Astrocyte of the spinal cord (primary cell): ENCODE measurements at places on chromosomes 7 and 10.

- peak; percentile 62 for DNase-seq
Measured at GRCh38 chr7:88226886-88227516, 7.2 kb upstream of the SRI start.

DNA sequence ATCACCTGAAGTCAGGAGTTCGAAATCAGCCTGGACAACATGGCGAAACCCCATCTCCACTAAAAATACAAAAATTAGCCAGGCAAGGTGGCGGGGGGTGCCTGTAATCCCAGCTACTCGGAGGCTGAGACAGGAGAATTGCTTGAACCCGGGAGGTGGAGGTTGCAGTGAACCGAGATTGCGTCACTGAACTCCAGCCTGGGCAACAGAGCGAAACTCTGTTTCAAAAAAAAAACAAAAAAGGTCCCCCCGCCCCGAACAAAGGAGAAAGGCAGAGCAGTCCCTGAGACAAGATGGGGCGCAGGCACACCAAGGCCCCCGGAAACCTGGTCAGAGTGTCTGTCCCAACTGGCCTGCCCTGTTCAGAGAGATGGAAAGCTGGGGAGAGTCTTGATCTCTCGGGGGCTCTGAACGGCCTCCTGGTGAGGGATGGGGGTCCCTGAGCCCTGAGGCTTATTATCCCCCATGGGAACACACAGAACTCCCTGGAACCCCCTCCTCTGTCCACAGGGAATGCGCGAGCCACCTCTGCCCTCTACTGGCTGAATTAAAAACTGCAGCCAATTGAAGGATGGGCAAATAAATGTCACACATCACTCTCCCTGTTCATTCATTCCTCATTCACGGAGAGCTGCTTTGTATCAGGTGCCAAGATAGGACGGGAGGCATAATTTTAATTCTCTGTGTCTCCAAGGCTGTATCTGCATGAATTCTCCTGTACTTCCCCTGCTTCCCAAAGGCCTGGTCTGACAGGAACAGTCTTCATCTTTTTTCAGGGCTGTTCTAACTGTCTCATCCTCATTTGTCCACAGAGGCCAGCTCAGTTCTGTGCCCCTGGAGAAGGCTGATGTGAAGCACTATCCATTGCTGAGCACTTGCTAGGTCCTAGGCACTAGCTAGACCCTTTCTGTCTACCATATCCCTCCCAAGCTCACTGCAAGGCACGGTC, 28.9 kb downstream of the MAT1A start:
- DNase-seq, result no peak

GRCh38 chr7:104652434-104652833, 324.0 kb downstream of the LHFPL3 start:
- no peak for DNase-seq

DNA sequence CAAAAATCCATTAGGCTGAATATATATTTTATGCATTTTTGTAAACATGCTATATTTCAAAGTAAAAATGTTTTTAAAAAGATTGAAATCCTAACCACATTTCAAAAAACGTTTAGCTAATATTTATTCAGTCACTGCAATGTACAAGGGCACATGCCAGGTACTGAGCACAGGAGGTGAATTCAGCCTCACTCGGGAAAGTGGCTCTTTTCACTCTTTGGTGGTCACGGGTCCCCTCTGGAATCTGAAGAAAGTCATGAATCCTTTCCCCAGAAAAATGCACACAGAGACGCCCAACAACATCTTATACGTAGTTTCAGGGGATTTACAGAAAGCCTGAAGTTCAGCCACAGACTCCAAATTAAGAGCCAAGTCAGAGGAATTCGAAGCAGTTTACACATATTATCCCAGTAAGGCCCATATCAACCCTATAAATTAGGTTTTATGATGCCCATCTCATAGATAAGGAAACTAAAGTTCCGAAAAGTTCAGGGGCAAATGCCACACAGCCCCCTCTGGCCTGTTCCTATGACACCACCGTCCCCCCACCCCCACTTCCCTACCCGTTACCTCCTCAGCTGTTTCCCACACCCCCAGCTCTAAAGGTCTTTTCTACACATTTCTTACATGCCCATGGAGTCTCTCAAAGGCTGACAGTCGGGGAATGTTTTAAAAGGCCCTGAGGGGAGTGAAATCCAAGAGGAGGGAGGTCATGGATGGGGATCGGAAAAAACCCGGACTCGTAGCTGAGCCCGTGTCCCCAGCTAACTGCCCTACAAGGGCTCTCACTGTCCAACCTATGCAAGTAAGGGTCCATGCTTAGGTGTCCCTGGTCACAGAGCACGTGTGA, 9.6 kb upstream of the SVOPL start:
- DNase-seq, result no peak

GRCh38 chr7:101782476-101782875, 35.0 kb upstream of the CUX1 start:
- DNase-seq, result no peak

DNA sequence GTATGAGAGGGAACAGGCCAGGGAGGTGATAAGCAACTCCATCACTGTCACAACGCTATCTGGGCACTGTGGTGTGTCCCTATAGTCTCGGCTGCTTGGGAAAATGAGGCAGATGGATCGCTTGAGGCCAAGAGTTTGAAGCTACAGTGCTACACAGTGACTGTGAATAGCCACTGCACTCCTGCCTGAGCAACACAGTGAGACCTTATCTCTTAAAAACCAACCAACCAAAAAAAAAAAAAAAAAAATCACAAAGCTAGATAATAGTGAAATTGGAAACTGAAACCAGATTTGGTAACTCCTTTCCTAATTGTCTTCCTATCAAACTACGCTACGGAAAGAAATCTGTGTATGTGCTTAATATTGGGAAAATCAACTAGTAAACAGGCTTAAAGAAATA, 14.1 kb downstream of the MICU1 start:
- no peak for DNase-seq

DNA sequence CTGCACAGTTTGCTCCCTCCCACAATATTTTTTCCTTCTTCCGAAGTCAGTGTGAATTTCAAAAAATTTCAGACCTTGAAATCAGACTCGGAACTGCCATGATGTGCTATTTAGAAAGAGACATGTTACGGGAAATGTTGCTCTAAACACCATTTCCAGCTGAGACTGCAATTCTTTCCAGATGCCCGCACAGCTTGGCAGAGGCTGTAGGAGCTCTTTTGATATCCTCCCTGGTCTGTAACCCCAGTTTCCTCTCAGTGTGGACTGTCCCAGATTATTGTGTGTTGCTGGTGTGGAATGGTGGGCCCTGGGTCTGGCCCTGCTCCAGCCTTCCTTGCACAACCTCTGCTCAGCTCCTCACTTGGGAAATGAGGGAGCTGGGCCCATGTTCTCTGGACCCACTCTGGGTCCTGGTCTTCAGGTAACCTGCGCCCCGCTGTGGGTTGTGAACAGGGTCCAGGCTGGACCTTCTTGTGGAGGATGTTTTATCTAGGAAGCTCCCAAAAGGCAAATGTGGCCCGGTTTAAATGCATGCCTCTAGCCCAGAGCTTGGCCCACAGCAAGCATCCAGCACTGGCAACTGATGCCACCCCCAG, 172.8 kb upstream of the CXCL12 start:
- no peak for DNase-seq

DNA sequence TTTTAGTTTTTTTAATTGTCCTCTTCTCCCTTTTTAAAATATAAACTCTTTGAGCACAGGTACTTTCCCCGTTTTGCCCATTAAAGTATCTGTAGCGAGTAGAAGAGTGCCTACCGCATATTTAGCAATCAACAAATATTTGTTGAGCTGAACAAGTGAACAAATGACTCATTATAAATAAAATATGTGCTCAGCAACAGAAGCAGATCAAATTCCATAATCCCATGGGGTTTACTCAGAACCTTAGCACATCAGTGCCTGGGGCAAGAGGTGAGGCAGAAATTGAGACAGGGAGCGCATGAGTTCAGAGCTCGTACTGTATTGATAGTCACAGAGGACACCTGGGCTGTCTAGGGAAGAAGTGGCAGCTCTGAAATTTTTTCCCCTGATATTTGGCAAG, 161.0 kb downstream of the SEM1 start:
- DNase-seq, result no peak

DNA sequence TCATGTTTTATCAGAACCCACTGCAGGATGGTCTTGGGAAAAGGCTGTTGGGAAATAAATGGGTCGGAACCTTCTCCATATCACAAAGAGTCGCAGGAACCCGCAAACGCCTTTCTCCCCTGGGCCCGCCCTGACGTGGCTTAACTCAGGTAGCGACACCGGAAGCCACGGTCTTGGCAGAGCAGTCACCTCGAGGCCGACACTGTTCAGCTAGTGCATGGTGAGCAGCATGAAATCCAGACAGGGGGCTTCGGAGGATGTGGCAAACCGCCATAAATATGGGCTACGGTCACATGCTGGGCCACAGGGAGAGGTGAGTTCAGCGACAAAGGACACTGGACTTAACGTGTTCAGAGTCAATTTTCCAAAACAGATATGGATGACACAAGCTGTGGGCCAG, 421.9 kb downstream of the PTPRN2 start:
- DNase-seq, result no peak

- DNase-seq, result no peak
Measured at GRCh38 chr7:15906436-15906835, 220.0 kb upstream of the MEOX2 start.

GRCh38 chr10:17196573-17196972, 4.9 kb downstream of the TRDMT1 start:
- DNase-seq, result no peak

DNA sequence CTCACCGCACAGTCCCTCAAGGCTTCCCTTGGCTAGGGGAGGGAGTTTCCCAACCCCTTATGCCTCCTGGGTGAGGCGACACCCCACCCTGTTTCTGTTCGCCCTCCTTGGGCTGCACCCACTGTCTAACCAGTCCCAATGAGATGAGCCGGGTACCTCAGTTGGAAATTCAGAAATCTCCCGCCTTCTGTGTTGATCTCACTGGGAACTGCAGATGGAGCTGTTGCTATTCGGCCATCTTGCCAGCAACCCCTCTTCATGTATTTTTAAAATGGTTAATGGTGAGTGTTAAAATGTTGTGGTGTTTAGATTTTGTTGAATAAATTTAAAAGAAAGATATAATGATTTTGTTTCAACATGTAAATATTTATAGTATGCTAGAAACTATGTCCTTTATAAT, 22.0 kb downstream of the UMAD1 start:
- DNase-seq, result peak; percentile 17

DNA sequence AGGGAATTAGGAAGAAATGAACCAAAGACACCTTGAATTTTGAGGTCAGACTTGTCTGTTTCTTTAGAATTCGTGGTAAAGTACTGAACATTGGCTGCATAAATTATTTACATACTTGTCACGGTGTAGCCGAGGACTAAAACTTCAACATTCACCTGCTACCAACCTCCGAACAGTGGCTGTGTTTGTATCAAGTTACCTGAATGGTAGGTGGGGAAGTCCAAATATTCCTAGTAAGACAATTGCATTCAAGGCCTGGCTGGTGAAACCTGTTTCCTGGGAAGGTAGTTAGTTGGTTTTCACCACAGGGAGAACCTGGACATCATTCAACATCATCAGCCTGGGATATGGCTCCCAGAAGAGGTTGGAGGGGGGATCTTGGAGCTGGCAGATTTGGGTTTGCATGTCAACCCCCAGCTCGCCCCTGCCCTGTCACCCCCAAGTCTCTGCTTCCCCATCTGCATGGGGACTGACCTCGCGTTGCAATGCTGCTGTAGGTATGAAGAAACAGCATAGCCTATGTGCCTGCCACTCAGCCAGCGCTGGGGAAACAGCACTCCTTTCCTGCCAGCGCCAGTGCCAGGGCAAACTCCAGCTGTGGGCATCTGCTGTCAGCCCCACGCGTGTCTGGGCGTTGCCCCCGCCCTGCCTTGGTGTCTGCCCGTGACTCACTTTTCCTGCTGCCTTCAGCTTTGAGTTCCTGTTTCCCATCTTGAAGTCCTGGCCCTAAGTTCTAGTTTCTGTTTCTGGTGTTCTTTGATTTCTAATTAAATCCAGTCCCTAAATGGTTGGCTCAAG, 12.7 kb upstream of the LARP4B start:
- peak; percentile 21 for DNase-seq

DNA sequence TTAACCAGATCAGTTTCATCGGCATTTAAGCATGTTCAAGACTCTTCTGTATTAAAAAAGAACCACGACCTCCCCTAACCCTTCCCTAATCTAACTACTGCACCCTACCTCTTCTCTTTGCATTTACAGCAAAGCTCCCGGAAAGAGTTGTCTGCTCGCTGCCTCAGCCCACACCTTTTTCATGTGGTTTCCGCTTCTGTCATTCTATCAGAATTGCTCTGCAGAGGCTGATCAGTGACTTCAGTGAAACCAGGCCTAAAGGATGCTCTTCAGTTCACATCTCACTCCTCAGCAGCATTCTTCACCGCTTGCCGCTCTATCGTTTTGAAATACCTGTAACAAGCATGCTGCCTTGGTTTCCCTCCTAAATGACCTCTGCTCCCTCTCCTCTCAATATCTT, 160.9 kb downstream of the SDK1 start:
- no peak for DNase-seq

- DNase-seq, result no peak
Measured at GRCh38 chr7:121341933-121342332, 13.1 kb downstream of the WNT16 start.

DNA sequence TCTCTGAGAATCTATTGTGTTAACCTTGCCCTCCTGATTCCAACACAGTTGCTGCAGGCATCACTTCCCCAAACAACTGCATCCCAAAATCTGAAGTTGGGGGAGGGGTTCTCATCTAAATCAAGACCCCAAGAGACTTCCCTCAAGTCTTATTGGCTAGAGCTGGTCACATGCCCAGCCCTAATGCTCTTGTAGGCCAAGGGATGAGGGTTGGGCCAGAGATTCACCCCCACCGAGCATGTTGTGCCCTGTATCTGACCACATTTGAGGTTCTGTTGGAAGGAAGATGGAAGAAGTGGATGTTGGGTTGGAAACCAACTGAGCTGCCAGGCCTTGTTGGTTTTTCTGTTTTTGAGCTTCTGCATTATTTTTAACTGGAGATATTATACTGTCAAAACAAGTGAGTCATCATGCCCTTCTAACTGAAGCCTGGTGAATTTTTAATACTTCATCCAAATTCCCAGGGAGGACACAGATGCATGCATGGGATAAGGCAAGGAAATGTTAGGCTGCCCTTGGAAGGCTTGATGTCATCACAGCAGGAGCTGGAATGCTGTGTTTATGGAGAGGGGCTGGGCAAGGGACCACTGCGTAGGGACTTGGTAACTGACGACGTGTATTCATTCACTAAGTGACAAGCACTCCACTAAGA, 68.6 kb upstream of the CACUL1 start:
- DNase-seq, result no peak

- no peak for DNase-seq
Measured at GRCh38 chr7:44313621-44314031, 11.8 kb downstream of the CAMK2B start.

- DNase-seq, result no peak
Measured at GRCh38 chr7:102317231-102318059, 30.8 kb downstream of the SH2B2 start.

GRCh38 chr7:28405662-28406061, 6.7 kb upstream of the CREB5 start:
- peak; percentile 82 for DNase-seq

GRCh38 chr10:69752479-69752878, 49.2 kb upstream of the COL13A1 start:
- DNase-seq, result no peak

- no peak for DNase-seq
Measured at GRCh38 chr10:46000538-46000937, 28.2 kb downstream of the TIMM23 start.
